Heart left ventricle (tissue), 16 donors: ENCODE measurements at places on chromosomes 2 and 18. TPM values are rescaled to one million over a fixed set of nuclear protein-coding genes. Genes with fewer than 3 reads are reported as not detected.
A peak's percentile ranks its signal among the peaks of the same experiment; 100 is the strongest.

GRCh38 chr2:83650898-83651297 is 808.2 kb downstream of the SUCLG1 start:
- no peak for DNase-seq
- no peaks in the 10 kb centered on the region for H3K36me3 ChIP-seq
- no peaks in the 10 kb centered on the region for H3K4me1 ChIP-seq
- no peak overlapping the region for H3K4me3 ChIP-seq

DNA sequence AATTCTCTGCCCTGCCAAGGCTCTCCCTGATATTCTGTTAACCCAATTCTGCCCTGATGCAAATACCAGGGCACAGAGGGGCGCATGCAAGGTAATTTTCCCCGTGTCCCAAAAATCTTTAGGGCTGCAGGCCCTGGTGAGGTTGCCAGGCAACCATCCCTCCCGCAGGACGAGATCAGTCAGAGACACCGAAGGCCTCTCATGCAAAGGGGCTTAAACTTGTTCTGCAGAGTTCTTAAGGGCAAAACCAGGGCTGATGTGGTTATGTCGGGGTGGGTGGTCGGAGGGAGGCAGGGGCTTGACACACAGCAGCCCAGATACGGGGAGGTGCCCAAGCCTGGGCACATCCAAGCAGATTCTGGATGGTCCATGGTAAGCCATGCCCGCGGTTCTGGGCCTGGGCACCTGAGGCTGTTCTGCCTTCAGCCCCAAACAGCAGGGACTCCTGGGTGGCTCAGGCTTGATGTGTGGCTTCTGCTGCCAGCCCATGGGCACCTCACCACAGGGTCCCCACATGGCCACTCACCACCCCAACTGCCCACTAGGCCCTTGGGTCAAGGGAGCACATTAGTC is 27.2 kb downstream of the STEAP3 start:
- DNase-seq = no peak
- peaks cover 1% of the 10 kb centered on the region for H3K4me1 ChIP-seq
- no peak overlapping the region for H3K27ac ChIP-seq
- H3K27me3 ChIP-seq = no peaks in the 10 kb centered on the region
- H3K36me3 ChIP-seq = peaks cover 8% of the 10 kb centered on the region

GRCh38 chr2:101357376-101357775 is 29.9 kb downstream of the CREG2 start:
- H3K27ac ChIP-seq = no peak overlapping the region
- H3K4me1 ChIP-seq = no peaks in the 10 kb centered on the region
- H3K36me3 ChIP-seq = no peaks in the 10 kb centered on the region
- no peak for DNase-seq
- no peaks in the 10 kb centered on the region for H3K27me3 ChIP-seq

GRCh38 chr2:147450661-147451510 is 393.9 kb upstream of the ACVR2A start:
- no peaks in the 10 kb centered on the region for H3K36me3 ChIP-seq
- H3K4me1 ChIP-seq = no peaks in the 10 kb centered on the region
- no peak for DNase-seq
- H3K27me3 ChIP-seq = no peaks in the 10 kb centered on the region
- no peak overlapping the region for H3K4me3 ChIP-seq

DNA sequence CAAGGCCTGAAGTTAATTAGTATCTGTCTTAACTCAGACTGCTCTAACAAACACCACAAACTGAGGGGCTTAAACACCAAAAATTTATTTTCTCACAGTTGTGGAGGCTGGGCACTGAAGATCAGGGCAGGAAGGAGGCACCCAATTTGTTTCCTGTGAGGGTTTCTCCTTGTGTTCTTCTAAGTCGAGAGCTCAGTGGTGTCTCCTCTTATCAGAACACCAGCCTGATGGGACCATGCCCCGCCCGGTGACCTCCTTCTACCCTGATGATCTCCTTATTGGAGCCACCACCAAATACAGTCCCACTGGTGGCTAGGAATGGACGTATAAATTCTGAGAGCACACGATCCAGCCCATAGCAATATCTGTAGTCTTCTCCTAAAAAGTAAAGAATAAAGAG is 20.5 kb downstream of the TMEM18 start:
- H3K36me3 ChIP-seq = no peaks in the 10 kb centered on the region
- no peak overlapping the region for H3K27ac ChIP-seq
- H3K27me3 ChIP-seq = no peaks in the 10 kb centered on the region
- no peak overlapping the region for H3K4me3 ChIP-seq
- peak; percentile 3 for DNase-seq
- H3K4me1 ChIP-seq = no peaks in the 10 kb centered on the region

- no peak overlapping the region for H3K4me3 ChIP-seq
- peaks cover 72% of the 10 kb centered on the region for H3K36me3 ChIP-seq
- no peak overlapping the region for H3K27ac ChIP-seq
- no peaks in the 10 kb centered on the region for H3K27me3 ChIP-seq
- H3K4me1 ChIP-seq = no peaks in the 10 kb centered on the region
Observed at GRCh38 chr2:171004363-171004762, 75.3 kb downstream of the GORASP2 start.

- peaks cover 15% of the 10 kb centered on the region for H3K4me1 ChIP-seq
- H3K27ac ChIP-seq = peak overlapping the region; percentile 50
- H3K27me3 ChIP-seq = no peaks in the 10 kb centered on the region
Observed at GRCh38 chr2:188984065-188984491, 9.9 kb downstream of the COL3A1 start.

DNA sequence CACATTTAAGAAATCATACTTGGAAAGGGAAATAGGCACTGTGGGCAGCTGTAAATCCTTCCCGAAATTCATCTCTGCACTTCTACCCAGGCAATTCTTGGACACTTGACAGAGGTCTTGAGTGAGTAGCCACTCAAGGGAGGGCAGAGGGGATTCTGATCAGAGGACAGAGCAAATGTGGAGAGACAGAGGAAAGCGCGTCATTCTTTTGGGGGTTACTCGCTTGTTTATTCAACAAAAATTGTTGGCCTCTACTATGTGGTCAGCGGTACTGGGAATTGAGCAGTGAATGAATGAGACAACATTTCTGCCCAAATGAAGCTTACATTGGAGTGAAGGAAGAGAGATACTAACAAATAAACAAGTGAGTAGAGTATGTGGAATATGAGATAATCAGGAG is 41.4 kb upstream of the YES1 start:
- no peaks in the 10 kb centered on the region for H3K36me3 ChIP-seq
- no peaks in the 10 kb centered on the region for H3K4me1 ChIP-seq
- no peak overlapping the region for H3K27ac ChIP-seq
- DNase-seq = no peak
- H3K27me3 ChIP-seq = no peaks in the 10 kb centered on the region

DNA sequence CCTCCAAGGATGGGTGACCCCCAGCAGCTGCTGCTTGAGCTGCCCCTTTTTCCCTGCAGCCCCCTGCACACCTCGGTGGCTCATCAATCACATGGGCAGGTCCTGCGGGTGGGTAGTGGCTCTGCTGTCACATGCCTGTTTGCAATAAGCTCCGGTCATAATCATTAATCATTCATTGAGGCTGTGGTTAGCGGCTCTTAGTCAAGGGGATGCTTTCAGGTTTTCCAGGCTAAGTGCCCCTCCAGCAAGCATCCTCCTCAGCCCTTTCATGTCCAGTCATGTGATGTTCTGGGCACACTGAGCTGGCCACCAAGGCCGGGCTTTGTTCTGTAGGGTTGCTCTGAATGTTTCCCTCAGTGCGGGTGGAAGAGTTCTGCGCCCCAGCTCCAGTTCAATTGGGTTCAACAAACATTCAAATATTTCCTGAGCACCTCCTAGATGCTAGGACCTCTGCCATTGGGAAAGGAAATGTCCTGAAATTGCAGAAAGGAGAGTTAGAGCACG is 96.4 kb upstream of the LDAH start:
- H3K27me3 ChIP-seq = peaks cover 3% of the 10 kb centered on the region
- DNase-seq = no peak
- H3K27ac ChIP-seq = no peak overlapping the region
- H3K4me1 ChIP-seq = no peaks in the 10 kb centered on the region
- no peak overlapping the region for H3K4me3 ChIP-seq
- H3K36me3 ChIP-seq = no peaks in the 10 kb centered on the region

DNA sequence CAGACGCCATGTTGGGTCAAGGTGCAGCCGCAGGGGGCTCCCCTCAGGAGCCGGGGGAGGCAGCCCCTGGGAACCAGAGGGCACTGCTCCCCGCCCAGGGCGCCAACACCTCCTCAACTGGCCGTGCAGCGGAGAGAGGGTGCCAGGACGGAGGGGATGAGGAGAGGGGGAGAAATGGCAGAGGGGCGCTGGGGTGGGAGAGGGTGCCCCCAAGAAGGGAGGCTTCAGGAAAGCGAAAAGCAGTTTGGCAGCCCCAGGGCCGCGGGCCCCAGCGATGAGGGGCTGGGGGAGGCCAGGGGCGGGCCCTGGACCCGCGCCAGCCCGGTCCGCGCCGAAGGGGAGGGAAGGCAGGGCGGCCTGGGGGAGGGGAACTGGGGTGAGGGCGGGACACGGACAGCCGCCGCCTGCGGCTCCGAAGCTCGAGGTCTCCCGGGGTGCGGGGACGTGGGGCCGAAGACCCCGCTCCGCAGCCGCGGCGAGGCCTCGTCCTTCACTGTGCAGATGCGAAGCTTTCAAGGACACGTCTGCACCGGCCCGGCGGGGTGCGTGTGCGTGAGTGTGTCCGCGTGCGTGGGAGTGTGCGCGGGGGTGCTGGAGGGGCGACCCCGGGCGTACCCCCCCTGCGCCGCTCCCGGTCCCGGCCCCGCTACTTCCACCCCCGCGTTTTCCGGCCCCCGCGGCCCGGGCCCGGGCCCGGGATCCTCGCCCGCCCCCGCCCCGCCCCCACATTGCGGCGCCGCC is 1.4 kb downstream of the DNMT3A start:
- H3K27me3 ChIP-seq = no peaks in the 10 kb centered on the region
- H3K4me1 ChIP-seq = peaks cover 60% of the 10 kb centered on the region
- peak; percentile 62 for DNase-seq

- peaks cover 13% of the 10 kb centered on the region for H3K36me3 ChIP-seq
- H3K4me3 ChIP-seq = no peak overlapping the region
- H3K4me1 ChIP-seq = peaks cover 86% of the 10 kb centered on the region
- DNase-seq = no peak
- no peaks in the 10 kb centered on the region for H3K27me3 ChIP-seq
- H3K27ac ChIP-seq = peak overlapping the region; percentile 86
Observed at GRCh38 chr2:237737196-237737865, 61.2 kb upstream of the RBM44 start.

GRCh38 chr2:159228081-159228581 is 58.4 kb downstream of the WDSUB1 start:
- H3K4me1 ChIP-seq = peaks cover 48% of the 10 kb centered on the region
- H3K4me3 ChIP-seq = no peak overlapping the region
- no peak overlapping the region for H3K27ac ChIP-seq
- H3K36me3 ChIP-seq = peaks cover 39% of the 10 kb centered on the region
- no peaks in the 10 kb centered on the region for H3K27me3 ChIP-seq

- H3K27me3 ChIP-seq = no peaks in the 10 kb centered on the region
- DNase-seq = peak; percentile 66
- no peaks in the 10 kb centered on the region for H3K36me3 ChIP-seq
Observed at GRCh38 chr18:69400253-69400975, at the start of gene DOK6. Gene DOK6 (plus strand): TSS chr18:69400888.

DNA sequence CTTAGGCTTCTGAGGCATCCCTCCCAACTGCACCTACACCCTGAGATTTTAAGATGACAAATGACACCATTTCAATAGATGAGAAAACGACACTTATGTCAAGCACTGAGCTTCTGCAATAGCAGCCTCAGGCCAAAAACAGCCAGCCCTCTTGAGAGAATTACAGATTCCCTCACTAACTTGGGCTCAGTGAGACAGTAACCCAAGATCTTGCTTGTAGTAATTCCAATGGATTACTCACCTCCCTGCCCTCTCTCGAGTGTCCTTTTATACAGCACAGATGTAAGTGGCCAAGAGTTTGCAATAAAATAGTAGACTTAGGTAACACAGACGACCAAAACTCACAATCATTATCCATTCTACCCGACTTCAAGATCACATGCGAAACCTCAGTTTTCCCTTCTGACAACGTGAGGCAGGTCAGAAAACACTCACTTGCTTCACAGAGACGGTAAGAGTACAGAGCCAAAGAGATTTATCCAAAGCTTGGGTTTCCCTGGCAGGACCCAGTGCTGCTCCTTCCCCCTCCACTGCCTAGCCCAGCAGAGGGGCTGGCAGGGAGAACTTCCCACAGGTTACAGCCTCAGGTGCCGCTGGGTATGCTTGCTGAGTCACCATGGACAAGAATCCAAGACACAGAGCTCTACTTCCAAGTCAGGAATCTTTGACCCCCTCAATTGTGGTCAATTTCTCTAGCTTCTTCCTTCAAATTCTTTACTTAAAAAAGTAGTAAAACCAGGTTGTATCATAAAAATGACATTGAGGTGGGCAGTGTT is 181.4 kb downstream of the MYO5B start:
- DNase-seq = no peak
- no peaks in the 10 kb centered on the region for H3K4me1 ChIP-seq
- no peak overlapping the region for H3K4me3 ChIP-seq
- peaks cover 2% of the 10 kb centered on the region for H3K27me3 ChIP-seq
- no peaks in the 10 kb centered on the region for H3K36me3 ChIP-seq

DNA sequence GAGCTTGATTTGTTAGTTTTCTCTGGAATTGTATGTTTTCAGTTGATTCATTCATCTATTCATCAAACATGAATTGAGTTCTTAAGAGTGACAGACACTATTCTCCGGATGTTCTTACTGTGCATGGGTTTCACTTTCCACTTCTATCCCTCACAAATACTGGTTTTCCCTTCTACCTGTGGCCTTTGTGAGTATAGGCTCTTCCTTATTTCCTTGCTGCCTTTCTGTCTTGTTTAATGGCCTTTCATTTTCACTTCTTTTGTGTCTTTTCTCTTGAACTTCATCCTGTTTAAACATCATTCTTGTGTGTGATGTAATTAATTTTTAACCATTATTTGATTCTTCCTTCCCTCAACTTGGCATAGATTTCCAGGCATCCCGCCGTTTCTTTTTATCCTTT is 90.7 kb downstream of the CRIM1 start:
- no peaks in the 10 kb centered on the region for H3K27me3 ChIP-seq
- H3K4me1 ChIP-seq = peaks cover 55% of the 10 kb centered on the region

DNA sequence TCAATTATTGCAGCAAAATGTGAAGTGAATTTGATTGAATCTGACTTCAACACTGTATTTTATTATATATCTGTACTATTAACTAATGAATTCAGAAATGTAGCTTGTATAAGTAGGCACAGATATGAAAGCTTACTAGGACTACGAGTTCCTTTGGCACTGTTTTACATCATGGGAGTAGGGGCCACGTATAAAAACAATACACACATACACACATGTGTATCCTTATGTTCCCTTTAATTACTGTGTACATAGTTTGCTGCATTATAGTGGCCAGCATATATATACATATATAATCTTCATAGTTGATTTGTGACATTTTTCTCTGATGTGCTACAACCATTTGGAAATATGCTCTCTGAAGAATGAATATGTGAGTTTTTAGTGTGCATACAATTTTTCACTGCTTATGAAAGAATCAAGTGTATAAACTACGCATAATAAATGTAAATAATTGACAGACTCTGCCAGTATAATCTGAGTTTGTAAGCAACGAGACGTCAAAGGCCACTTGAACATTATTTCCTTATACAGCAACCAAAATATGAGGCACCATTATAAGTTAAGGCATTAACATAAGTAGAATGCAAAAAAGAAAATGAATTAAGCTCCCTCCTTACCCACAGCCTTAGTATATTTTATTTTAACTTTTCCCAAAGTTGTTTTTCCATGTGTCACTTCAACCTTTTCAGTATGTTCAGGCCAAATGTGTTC is 98.1 kb upstream of the GALNT5 start:
- no peaks in the 10 kb centered on the region for H3K4me1 ChIP-seq
- DNase-seq = no peak
- no peaks in the 10 kb centered on the region for H3K27me3 ChIP-seq
- H3K4me3 ChIP-seq = no peak overlapping the region
- H3K36me3 ChIP-seq = no peaks in the 10 kb centered on the region

Gene CPLX4
- not detected for total RNA-seq

Gene SCN7A
- total RNA-seq = 14.0 TPM

Gene HOXD3
- total RNA-seq = 1.3 TPM

Gene TEKT4
- 0.45 TPM for total RNA-seq

Gene KLHL30
- total RNA-seq = 25.4 TPM

Gene HOXD11
- total RNA-seq = not detected
